Mesendoderm (in vitro differentiated cells): ENCODE measurements at places on chromosomes 6 and 20.
A peak's percentile ranks its signal among the peaks of the same experiment; 100 is the strongest.

DNA sequence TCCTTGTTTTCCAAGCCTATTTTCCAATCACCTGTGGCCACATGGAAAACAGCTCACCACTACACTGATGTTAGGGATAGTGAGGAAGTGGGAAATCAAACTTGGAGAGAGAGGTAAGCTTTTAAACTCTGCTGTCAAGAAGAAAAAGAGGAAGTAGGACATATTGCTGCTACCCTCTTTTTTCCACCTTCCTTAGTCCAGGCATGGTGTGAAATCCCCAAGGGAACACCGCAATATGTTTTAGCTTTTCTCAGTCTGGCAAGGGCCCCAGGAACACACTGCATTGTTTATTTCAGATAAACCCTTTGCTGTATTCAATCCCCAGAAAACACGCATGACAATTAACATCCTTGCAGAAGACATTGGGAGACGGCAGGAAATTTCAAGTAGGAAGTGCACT is 61.3 kb downstream of the HS3ST5 start:
- peak; percentile 48 for DNase-seq
- H3K27me3 ChIP-seq = no peaks in the 10 kb centered on the region
- H3K36me3 ChIP-seq = no peaks in the 10 kb centered on the region

GRCh38 chr20:16601047-16601446 is 27.8 kb upstream of the KIF16B start:
- H3K4me1 ChIP-seq = no peaks in the 10 kb centered on the region
- DNase-seq = no peak
- H3K4me3 ChIP-seq = no peak overlapping the region
- no peaks in the 10 kb centered on the region for H3K27me3 ChIP-seq

DNA sequence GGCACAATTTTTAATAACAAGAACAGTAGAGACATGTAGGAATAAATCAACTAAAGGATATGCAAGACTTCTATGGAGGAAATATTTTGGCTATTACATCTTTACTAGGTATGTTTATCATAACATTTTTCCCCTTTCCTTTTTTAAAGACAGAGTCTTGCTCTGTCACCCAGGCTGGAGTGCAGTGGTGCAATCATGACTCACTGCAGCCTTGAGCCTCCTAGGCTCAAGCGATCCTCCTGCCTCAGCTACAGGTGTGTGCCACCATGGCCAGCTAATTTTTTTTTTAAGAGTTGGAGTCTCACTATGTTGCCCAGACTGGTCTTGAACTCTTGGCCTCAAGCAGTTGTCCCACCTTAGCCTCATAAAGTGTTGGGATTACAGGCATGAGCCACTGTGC is 37.0 kb downstream of the AKAP7 start:
- H3K27me3 ChIP-seq = no peaks in the 10 kb centered on the region
- DNase-seq = no peak
- H3K36me3 ChIP-seq = no peaks in the 10 kb centered on the region

GRCh38 chr6:26331218-26332073 is 33.6 kb upstream of the BTN3A2 start:
- no peak overlapping the region for H3K27ac ChIP-seq
- H3K4me1 ChIP-seq = peaks cover 3% of the 10 kb centered on the region
- H3K27me3 ChIP-seq = peaks cover 3% of the 10 kb centered on the region
- no peaks in the 10 kb centered on the region for H3K36me3 ChIP-seq
- peak; percentile 84 for DNase-seq
- H3K4me3 ChIP-seq = peak overlapping the region; percentile 71

DNA sequence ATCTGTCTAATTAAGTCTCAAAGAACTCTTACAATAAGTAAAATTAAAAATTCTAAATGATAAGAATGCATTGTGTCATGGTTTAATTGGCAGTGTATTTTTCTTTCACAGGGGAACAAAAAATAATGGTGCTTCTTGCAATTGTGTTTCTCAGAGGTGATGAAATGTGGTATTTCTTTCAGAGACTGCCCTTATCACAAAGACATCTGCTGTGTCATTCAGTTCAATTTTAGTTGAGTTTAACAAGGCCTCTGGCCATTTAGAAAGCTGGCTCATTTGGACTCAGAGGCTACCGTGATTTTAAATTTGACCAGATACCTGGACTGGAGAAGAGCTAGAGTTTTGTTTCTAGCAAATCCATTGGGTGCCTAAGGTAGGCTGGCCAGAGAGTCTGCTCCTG is 23.6 kb upstream of the ZNF831 start:
- no peak for DNase-seq
- no peak overlapping the region for H3K27ac ChIP-seq
- H3K27me3 ChIP-seq = no peaks in the 10 kb centered on the region
- no peaks in the 10 kb centered on the region for H3K4me1 ChIP-seq
- no peaks in the 10 kb centered on the region for H3K36me3 ChIP-seq
- no peak overlapping the region for H3K4me3 ChIP-seq

DNA sequence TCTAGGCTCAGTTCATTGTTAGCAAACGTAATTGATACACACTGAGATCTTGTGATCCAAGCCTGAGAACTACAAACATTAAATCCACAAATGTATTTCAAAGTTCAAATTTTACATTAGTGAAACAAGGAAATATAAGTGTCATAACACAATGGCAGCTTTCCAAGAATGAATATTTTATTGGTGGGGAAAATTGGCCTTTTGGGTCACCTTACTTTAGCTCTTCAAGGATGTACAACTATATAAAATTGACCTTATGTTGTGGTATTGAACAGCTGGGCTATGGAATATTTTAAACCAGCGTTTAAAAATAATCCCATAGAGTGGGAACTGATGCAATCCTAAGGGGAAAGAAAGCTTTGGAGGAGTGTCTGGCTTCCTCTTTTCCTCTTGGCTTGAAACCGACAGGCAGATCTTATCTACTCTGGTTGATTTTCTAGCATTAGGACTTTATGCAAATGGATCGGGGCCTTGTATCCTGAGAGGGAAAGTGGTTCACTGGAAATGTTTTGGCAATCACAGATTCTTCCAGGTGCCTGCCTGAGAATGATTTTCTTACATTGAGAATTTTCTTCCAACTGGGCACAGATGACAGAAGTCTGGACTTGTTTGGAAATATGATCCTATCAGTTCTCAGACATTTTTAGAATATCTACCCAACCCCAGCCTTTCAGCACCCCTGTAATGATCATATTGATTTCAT is 184.8 kb upstream of the ECI2 start:
- no peaks in the 10 kb centered on the region for H3K27me3 ChIP-seq
- peak; percentile 80 for DNase-seq
- no peak overlapping the region for H3K4me3 ChIP-seq
- no peaks in the 10 kb centered on the region for H3K4me1 ChIP-seq
- no peaks in the 10 kb centered on the region for H3K36me3 ChIP-seq
- no peak overlapping the region for H3K27ac ChIP-seq

DNA sequence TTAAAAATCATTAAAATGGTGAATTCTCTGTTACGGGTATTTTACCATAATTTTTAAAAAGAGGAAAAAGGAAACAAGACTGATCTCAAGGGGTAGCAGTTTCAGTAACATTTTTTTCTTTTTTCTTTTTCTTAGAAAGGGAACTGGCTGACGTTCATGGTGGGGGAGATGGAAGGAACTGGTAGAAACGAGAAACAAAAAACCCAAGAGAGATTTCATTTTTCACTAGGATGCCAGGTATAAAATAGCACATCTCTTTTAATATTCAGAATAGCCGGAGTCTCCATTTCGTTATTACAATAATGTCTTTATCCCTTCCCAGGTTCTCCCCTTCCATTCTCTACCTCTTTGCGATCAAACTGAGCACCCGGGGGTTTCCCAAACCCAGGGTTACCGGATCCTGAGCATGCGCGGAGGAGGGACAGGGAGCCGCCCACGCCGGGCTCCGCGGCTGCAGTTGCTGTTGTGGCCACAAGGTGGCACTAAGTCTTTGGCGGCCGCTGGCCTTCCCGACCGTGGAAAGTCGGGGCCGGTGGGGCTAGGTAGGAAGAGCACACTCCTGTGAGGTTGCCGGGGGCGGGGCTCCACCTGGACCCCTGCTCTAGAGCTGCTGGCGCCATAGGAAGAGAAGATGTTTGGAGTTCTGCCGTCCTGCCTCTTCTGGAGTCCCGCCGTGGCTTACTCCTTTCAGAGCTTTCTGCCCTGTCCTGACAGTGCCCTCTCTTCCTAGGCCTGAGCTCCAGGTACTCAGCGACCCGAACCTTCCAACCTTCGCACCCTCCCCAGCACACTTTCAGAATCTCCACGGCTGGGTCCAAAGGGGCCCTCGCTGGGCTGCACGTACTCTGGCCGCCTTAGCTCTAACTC is 146.8 kb downstream of the SH3BGRL2 start:
- H3K27ac ChIP-seq = no peak overlapping the region
- H3K36me3 ChIP-seq = no peaks in the 10 kb centered on the region
- peak; percentile 80 for DNase-seq
- no peaks in the 10 kb centered on the region for H3K4me1 ChIP-seq

DNA sequence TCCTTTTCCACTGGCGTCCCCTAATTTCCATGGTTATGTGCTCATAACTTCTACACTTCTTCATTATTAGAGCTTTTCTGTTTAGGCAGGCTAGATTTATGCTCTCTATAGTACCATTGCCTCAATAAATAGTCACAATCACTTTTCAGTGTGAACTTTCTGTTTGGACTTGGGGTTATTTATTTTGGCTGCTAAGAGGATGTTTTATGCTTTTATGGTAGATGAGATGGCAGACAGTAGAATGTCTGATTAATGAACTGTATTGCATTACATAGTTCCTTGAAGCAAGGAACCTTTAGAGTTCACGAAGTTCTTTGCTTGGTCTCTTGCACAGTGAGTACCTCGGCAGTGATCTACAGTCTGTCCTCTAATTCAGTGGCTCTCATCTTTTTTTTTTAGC is 6.9 kb downstream of the DNAH8 start:
- H3K27me3 ChIP-seq = no peaks in the 10 kb centered on the region
- H3K36me3 ChIP-seq = no peaks in the 10 kb centered on the region
- H3K27ac ChIP-seq = no peak overlapping the region
- DNase-seq = no peak
- no peaks in the 10 kb centered on the region for H3K4me1 ChIP-seq

DNA sequence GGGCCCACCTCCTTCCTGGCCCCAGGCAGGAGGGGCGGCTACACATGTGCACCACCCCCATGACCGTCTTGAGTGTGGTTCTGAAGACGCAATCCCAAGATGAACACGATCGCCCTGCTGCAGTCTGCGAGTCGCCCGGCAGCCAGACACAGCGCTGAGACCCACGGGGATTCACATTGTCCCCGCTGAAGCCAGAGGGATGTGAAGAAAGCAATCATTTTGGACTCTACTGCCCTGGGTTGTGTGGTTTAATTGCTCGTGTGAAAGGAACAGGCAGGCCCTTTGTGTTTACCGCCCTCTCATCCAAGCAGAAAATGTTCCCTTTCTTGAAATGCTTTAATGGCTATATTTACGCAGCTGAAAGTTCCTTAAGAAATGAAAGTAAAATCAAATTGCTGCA is 279.5 kb downstream of the TAF4 start:
- no peaks in the 10 kb centered on the region for H3K27me3 ChIP-seq
- H3K4me1 ChIP-seq = no peaks in the 10 kb centered on the region
- H3K27ac ChIP-seq = no peak overlapping the region

- no peaks in the 10 kb centered on the region for H3K36me3 ChIP-seq
- no peaks in the 10 kb centered on the region for H3K4me1 ChIP-seq
- no peak overlapping the region for H3K27ac ChIP-seq
- DNase-seq = no peak
- H3K27me3 ChIP-seq = no peaks in the 10 kb centered on the region
- H3K4me3 ChIP-seq = no peak overlapping the region
These were observed 83.9 kb upstream of the OGFRL1 start for GRCh38 chr6:71204741-71205140.

DNA sequence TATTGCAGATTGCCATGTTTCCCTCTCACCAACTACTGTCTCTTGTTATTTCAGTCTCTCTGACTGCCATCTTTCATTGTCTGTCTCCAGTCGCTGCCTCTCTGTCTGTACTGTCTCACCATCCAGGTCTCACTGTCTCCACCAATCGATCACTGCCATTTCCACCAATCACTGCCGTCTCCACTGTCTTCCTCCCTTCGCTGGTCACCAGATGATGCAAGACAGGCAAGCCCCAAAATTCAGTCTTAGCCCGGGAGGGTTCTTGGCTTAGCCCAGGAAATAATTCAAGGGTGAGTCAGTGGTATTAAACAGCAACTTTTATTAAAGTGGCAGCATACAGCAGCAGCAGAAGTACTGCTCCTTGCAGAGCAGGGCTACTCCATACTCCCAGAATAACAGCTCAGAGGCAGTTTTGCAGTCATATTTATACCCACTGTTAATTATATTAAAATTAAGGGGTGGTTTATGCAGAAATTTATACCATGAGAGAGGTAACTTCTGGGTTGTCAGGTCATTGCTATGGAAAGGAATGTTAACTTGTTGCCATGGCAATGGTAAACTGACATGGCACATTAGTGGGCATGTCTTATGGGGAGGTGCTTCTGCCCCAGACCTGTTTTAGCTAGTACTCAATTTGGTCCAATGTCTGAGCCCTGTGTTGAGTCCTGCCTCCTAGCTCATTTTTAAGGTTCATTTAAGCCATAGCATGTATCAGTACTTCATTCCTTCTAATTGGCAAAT is 23.0 kb upstream of the ECHDC1 start:
- H3K27me3 ChIP-seq = no peaks in the 10 kb centered on the region
- no peaks in the 10 kb centered on the region for H3K4me1 ChIP-seq
- no peak overlapping the region for H3K4me3 ChIP-seq
- H3K36me3 ChIP-seq = no peaks in the 10 kb centered on the region
- DNase-seq = peak; percentile 87

DNA sequence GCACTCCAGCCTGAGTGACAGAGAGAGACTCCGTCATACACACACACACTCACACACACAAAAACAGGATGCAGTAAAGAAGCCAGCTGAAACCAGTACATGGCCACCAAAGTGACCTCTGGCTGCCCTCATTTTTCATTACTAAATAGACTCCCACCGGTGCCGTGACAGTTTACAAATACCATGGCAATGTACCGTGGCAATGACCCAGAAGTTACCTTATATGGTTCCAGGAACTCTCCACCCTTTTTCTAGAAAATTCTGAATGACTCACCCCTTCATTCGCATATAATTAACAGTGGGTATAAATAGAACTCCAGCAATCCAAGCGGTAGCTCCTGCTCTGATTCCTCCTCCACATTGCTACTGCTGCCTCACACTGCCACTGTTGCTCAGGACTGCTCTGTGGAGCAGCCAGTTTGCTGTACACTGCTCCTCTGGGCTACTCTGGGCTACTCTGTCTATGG is 57.7 kb downstream of the SNX5 start:
- no peaks in the 10 kb centered on the region for H3K27me3 ChIP-seq
- no peaks in the 10 kb centered on the region for H3K36me3 ChIP-seq
- H3K27ac ChIP-seq = no peak overlapping the region
- H3K4me3 ChIP-seq = no peak overlapping the region
- DNase-seq = peak; percentile 67

DNA sequence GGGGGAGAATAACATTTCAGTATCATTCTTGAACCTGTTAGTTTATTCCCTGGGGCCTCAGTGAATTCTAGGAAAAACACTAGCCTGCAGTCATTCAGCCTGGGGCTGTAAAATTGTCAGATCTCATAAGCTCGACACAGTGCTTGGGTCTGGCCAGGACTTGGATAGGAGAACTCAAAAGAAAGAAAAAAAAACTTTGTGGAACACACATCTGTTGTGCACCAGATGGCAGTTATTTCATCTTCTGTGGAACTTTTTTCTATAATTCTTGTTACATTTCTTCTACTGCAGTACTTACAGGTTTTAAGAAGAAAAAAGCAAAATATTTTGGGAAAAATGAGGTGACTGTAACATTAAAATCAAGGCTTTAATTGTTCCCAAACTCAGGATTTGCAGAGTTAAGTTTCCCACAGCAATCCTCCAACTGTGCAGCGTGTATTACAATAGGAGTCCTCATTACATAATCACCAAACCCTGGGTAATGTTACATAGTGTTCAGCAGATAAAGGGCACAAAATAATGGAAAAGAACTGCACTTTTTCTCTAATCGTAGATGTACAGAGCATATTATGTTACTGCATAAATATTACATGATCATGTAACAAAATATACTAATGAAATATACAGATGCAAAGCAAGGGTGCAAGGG is 531.1 kb upstream of the CITED2 start:
- no peaks in the 10 kb centered on the region for H3K27me3 ChIP-seq
- no peaks in the 10 kb centered on the region for H3K4me1 ChIP-seq
- no peak for DNase-seq
- no peak overlapping the region for H3K27ac ChIP-seq
- no peaks in the 10 kb centered on the region for H3K36me3 ChIP-seq
- no peak overlapping the region for H3K4me3 ChIP-seq
